ENCODE measurements at places on chromosomes 7 and 10. TPM values are rescaled to one million over a fixed set of nuclear protein-coding genes. Genes with fewer than 3 reads are reported as not detected.

Gene FANK1
- 1.9 TPM for total RNA-seq

Gene ADGRA1
- not detected for total RNA-seq

Gene GRM8
- not detected for total RNA-seq

Gene CUBN
- total RNA-seq = 6.8 TPM

Gene PRKAR1B
- total RNA-seq = 19.6 TPM

Gene LRRD1
- not detected for total RNA-seq
